HuH-7 (cell line): ENCODE measurements at places on chromosomes 3 and 15.

DNA sequence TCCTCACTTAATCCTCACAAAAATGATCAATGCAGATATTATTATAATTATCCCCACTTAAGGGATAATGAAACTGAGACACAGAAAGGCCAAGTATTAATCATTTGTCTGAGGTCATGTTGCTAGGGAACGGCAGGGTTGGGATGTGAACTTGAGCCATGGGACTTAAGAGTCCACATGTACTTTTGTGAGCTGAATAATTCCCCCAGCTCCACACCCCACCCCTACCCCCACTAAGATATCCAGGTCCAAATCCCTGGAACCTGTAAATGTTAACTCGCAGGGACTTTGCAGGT, 290.5 kb upstream of the GADL1 start:
- DNase-seq = no peak

GRCh38 chr3:162525066-162525742, 1028.6 kb downstream of the OTOL1 start:
- DNase-seq = no peak

GRCh38 chr3:83890763-83891135, 1068.0 kb upstream of the CADM2 start:
- DNase-seq = no peak

GRCh38 chr3:71010726-71011455, 572.6 kb downstream of the FOXP1 start:
- no peak for DNase-seq

DNA sequence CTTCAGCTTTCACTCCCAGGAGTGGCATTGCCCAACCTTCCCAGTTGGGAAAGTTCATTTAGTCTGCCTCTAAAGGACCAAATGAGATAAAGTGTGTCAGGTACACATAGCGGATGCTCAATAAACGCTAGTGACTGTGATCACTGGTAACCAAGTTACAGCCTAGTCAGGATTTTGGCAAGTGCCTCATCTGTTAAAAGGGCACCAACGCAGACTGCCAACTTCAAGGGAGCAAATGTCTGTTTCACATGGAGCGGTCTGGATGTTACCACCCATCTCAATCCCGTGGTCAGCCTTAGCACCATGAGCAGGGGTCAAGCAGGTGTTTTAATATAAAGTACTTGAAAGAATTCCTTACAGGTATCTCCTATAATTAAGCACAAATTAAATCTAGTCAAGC, 22.7 kb downstream of the SLCO3A1 start:
- DNase-seq = no peak

DNA sequence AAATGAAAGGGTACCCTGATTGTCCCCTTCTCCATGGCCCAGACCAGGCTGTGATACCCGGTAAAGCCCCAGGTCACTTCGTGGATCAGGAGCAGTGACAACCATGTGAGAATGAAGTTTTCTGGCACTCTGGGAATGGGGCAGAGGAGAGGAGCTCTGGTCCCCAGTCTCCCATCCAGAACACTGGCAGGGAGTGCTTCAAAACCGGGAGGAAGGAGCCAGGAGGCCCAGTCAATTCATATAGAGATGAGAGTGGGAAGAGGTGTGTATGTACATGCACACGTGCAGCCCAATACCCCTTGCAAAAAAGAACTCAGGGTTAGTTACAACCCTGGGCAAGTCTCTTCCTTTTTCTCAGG, 101.4 kb upstream of the TLE3 start:
- DNase-seq = no peak

GRCh38 chr3:106811376-106811775, 565.9 kb upstream of the CCDC54 start:
- DNase-seq = no peak

GRCh38 chr3:139846729-139847128, 88.3 kb upstream of the CLSTN2 start:
- no peak for DNase-seq

DNA sequence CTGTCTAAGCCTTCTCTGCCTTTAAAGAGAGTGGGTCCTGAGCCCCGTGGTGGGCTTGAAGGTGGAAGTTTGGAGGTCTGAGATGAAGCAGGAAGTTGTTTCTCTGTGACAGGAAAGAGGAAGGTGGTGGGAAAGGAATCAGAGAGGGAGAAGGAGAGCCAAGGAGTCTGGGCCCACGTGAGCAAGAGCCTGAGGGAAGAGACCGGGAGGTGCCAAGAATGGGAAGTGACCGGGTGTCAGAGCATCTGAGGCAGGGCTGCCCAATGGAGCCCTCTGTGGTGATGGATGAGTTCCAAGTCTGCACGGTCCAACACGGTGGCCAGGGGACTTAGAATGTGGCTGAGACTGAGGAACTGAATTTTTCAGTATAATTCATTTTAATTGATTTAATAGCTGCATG, 24.6 kb downstream of the ALDH1L1 start:
- no peak for DNase-seq

GRCh38 chr15:82184776-82185175, 77.8 kb downstream of the EFL1 start:
- DNase-seq = no peak
